Large intestine (tissue), 12 donors: ENCODE measurements at places on chromosomes 6 and 20.

DNA sequence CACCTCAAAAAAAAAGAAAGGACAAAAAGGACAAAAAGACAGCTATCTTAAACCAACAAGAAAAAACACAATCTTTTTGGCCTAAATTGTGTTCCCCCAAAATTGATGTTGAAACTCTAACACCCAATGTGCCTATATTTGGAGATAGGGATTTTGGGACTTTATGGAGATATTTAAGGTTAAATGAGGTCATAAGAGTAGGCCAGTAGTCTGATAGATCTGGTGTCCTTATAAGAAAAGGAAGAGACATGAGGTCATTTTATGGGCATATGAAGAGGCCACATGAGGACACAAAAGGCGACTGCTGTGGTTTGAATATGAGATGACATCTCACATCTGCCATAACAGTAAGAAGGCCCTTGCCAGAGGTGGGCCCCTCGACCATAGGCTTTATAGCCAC, 49.5 kb downstream of the TRIM38 start:
- DNase-seq: no peak

DNA sequence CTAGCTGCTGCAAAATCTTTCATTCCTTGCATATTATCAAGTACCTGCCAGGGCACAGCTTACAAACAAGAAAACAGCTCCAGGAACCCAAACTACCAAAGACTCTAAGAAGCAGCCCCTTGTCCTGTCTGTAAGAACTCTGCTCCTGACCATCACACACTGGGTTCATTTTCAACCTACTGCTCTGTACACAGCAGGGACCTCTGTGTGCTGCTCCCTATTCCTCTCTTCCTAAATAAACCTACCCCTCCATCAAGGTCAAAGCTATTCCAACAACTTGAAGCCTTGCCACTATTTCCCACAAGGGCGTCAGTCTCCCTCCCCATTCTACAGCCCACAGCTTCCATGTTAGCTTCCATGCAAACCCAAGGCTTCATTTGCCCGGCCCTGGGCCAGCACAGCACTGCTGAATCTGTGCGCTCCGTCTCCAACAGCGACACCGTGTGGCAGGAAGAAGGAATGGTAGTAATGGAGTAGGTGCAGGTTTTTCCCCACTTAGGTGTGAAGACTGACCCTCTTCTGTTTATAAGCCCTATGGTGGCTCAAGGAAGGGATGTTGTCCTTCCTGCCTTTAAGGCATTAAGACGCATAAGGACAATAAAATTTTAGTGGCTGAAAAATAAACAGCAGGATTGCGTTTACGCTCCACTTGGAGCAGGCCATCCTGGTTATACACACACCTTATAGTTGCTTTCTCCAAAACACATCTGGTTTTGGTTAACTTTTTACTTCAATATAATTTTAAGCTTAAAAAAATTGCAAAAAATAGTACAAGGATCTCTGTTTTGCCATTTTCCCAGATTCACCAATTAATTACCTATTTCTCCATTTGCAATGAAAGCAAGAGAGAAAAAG, 115.2 kb upstream of the NXT1 start:
- no peak for DNase-seq

GRCh38 chr20:63706852-63707557, 771 bp downstream of the ARFRP1 start:
- DNase-seq: peak; percentile 50

- DNase-seq: no peak
Measured at GRCh38 chr6:114216789-114217467, 125.9 kb downstream of the HS3ST5 start.

GRCh38 chr6:80029470-80029869, 25.0 kb downstream of the TTK start:
- DNase-seq: no peak

DNA sequence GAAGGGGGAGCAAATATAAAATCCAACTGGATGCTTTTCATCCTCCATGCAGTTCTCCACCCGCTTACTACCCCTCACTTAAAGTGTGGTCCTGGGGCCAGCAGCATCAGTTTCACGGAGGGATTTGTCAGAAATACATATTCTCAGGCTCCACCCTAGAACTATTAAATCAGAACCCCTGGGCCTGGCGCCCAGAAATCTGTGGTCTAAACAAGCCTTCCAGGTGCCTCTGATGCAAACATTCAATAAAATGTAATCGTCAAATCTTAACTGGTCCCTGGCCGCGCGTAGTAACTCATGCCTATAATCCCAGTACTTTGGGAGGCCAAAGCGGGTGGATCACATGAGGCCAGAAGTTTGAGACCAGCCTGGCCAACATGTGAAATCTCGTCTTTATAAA, 47.7 kb downstream of the ATXN1 start:
- no peak for DNase-seq

DNA sequence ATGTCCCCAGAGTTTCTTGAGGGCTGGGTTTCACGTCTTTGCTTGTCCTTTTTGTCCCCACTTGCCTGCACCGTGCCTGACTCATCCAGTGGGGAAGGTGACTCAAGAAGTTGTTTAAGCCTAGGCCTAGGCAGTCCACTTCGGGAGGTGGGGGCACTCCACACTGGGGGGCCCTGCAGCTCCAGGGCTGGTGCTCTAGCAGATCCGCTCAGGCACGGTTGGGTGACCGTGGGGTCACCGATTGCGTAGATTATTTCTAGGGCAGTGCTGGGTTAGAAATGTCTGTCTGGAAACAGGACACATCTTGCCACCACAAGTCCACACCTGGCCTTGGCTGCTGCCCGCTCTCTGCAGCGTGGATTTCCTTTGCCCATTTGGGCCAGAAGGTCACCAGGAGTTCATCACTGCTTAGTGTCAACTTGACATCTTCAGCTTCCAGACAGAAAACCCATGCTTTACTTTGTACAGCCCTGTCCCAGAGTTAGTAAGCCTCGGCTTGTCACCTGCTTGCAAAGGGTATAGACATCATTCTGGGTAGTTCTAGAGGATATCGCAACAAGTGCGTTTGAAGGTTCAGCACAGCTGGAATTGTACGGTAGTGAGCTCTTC, 13.6 kb upstream of the C20orf144 start:
- no peak for DNase-seq

DNA sequence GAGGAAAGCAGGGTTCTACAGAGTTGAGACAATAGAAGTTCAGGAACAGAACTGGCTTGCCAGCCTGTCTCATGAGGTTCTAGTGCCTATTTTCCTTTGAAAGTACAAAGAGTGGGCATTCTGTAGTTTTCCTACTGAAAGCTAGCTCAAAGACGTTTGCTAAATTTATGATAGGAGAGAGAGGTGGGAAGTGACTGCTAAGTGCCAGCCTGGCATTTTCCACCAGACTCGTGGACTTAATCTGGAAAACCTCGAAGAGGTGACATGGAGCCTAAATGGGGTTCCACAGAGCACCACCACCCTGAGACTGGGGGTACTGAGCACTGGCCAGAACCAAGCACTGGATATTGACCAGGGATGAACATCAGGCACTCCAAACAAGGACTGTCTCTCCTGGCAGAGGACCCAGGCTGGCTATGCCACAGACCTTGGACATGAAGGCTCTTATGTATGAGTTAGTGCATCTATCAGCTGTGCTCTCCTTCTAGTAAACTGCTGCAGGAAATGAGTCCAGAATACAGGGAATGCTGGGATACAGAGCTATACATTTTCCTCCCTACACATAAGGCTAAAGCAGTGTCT, 7.1 kb downstream of the PEX6 start:
- no peak for DNase-seq

- no peak for DNase-seq
Measured at GRCh38 chr20:5046656-5047339, 45.5 kb upstream of the SLC23A2 start.

DNA sequence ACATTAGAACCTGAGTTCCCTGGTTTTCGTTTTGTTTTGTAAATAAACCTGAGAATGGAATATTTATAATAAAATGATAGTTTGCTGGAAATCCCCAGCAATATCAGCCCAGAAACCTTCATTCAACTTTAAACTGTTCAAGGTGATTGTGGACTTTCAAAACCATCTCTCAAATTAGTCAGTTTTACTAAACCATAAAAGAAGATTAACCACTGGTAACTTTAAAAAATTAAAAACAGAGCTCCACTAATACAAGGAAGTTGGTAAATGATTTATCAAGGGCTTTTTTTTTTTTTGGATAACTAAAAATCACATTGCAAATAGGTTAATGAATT, 10.0 kb downstream of the MBOAT1 start:
- peak; percentile 41 for DNase-seq

GRCh38 chr6:44224965-44225305, 1.5 kb downstream of the SLC29A1 start:
- no peak for DNase-seq

DNA sequence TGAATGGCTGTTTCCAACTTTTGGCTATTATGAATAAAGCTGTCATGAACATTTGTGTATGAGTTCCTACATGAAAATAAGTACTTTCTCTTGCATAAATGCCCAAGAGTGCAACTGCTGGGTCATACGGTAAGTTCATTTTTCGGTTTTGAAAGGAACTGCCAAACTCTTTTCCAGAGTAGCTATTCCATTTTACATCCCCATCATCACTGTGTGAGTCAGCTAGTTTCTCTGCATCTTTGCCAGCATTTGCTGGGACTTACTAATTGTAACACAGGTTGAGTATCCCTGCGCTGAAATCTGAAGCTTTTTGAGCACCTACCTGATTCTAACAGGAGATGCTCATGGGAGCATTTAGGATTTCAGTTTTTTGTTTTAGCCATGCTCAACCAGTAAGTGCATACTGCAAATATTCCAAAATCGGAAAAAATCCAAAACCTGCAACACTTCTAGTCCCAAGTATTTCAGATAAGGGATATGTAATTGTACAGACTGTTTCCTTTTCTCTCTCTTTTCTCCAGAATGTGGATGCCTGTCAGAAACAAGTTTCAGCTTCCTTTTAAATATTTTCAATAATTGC, 118.4 kb downstream of the DTNBP1 start:
- DNase-seq: no peak

- no peak for DNase-seq
Measured at GRCh38 chr6:156942266-156942665, 165.1 kb downstream of the ARID1B start.

- no peak for DNase-seq
Measured at GRCh38 chr20:60091861-60092260, 133.6 kb downstream of the CDH26 start.

- DNase-seq: no peak
Measured at GRCh38 chr20:19711126-19711525, 46.9 kb upstream of the RIN2 start.

DNA sequence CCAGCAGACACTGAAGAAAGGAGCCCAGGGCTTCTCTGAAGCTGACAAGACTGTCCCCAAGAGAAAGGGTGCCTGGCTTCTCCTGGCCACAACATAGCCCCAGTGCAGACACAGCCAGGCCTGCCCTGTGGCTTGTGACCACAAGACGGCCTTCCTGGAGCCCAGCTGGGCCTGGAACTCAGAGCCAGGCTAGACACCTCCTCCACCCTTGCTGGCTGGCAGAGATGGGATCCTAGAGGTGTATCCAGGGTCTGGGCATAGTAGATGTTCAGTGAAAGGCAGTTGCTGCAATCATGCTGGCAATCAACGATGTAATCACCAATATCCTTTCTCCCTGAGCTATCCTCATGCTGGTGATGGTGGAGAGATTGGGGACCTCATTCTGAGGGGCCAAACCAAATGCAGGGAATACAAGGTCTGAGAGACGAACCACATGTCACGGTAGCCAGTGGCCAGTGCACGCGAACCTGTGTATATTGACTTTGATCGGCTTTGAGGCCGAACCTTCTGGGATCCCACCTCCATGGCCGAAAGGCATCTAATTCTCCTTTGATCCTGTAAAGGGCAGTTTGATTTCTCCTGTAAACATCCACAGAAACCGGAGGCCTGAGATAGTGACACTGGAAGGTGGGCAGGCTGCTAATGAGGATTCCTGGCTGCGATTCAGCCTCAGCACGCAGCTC, 115.2 kb downstream of the PSMB1 start:
- no peak for DNase-seq

DNA sequence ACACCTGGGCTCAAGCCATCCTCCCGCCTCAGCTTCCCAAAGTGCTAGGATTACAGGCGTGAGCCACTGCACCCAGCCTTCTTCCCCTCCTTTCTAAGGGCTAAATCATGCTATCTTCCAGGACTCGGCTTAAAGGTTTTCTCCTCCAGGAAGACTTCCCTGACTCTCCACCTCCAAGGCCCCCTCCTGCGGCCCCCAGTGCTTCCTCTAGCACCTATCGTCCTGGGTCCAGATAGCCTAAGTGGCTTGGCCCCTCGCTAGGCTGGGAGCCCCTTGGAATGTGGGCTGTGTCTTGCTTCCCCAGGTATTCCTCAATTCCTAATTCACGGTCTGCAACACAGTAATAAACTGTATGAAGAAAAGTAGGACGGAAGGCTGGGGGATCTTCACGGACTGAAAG, 36.7 kb downstream of the PIM1 start:
- DNase-seq: no peak

DNA sequence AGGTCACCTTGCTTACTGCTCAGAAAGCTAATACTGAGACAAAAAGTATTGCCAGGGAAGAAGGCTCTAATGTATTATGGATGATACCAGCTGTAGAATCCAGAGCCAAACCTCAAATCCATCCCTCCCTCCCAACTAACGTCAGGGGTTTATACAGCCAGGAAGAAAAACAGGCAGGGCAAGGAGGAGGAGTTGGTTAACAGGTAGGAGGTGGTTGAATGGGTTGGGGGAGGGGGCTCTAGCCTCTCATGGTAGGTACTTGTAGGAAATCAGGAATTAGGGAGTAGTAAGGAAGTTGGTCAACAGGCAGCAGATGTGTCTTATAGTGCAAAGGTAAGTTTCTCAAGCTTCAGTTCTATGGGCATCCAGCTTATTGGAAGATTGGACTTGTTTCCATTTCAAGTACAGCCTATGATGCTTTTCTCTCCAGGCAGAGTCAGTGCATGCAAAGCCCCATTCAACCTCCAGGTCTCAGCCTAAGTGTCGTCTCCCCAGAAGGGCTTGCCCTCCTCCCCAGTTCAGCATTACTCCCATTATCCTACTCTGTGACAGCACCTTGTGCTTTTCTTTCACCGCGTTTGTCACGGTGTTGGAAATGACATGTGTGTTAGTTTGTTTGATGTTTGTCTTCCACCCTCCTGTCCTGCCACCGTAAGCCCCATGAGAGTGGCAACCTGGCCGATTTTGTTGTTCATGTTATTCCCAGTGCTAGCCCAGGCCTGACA, 38.1 kb downstream of the PNLDC1 start:
- DNase-seq: no peak

GRCh38 chr20:57902473-57902872, 192.7 kb upstream of the PMEPA1 start:
- DNase-seq: no peak

DNA sequence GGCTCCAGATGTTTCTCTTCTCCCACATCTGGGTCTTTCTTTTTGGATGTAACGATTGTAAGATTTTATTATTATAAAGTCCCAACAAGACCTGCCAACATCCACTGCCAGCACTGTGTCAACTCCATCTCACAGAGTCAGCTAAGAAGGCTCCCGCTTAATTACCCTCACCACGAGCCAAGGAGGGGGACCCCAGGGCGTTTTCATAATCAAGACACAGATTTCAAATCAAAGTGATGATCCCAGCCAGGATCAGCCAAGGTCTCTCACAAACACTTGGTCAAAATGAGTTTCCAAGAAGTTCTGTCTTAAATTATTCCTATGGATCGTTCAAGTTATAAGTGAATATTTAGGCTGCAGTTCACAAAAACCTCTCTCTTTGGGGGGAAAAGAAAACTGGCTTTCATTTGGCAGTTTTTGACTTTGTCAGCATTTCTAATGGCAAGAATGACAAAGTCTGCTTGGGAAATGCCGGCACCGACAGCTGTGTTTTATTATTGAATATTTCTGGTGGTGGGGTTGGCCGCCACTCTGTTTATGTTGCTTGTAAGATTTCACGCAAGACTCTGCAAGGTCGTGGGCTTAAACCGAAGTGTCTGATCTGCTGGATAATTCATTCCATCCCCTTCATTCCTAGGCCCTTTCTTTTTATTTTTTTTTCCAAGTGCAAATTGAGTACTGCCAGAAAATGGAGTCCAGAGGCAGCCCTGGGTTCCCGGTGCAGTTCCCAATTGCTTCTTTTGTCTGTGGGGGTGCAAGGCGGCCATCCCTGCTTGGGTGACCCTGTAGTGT, 170.2 kb upstream of the PMEPA1 start:
- peak; percentile 21 for DNase-seq
